ENCODE measurements at places on chromosomes 11 and 22.
A peak's percentile ranks its signal among the peaks of the same experiment; 100 is the strongest.

DNA sequence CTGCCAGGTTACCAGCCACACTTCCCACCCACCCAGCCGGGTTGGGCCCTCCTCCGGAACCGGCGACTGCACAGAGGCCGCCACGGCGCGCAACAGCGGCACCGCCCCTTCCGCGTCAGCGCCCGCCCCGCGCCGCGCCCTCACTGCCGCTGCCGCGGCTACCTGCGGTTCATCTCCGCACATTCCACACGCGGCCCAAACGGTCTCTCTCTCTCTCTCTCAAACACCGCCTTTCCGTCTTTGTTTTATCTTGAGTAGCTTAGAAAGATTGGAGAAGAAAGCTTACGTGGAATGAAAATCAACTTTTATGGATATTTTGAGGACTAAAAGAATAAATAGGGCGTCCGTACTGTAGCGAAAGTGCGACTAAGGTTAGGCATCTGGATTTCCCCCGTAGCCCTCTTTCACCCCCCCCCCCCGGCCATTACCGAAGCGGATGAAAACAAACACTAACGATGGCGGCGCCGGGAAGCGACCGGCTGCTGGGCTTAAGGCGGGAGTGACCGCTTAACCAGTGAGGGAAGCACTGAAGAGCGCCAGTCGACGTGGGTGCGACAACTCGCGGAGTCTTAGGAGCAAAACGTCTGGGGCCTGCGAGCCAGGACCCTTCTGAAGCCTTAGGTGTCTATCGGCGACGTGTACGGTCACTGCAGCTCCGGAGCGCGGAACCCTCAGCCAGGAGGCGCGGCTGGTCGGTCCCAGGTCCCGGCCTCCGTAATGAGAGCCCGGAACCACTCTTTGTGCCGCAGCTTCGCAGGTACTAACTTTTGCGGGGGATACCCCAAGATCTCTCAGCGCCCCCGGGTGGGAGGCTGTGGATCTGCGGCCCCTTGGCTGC, at the start of the genes ATG13 and HARBI1:
ATG13 (plus strand) TSS at position 420 of the 838 bp plus-strand sequence. CDS start 26,739 bp downstream, outside the sequence.
HARBI1 (minus strand) TSS at position 94 of the 838 bp plus-strand sequence. CDS start 990 bp downstream, outside the sequence.
- peak; percentile 92 for DNase-seq

DNA sequence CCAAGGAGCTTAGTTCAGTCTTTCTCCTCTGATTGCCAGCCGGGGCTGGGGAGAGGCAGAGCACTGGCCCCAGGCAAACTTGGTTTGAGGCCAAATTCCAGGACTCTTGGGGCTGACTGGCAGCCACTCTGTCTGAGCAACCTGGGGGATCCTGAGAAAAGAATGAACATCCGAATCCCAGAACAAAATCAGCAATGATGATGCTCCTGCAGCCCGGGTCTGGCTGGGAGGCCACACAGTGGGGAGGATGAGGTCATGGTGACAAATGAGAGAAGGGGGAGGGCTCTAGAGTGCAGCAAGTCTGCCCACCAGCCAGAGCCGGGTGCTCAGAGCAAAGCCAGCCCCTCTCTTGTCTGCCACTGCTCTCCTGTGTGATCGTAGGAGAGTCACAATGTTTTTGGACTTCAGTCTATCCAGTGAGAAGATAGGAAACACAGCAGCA, 71.8 kb upstream of the PAX6 start:
- DNase-seq = no peak

DNA sequence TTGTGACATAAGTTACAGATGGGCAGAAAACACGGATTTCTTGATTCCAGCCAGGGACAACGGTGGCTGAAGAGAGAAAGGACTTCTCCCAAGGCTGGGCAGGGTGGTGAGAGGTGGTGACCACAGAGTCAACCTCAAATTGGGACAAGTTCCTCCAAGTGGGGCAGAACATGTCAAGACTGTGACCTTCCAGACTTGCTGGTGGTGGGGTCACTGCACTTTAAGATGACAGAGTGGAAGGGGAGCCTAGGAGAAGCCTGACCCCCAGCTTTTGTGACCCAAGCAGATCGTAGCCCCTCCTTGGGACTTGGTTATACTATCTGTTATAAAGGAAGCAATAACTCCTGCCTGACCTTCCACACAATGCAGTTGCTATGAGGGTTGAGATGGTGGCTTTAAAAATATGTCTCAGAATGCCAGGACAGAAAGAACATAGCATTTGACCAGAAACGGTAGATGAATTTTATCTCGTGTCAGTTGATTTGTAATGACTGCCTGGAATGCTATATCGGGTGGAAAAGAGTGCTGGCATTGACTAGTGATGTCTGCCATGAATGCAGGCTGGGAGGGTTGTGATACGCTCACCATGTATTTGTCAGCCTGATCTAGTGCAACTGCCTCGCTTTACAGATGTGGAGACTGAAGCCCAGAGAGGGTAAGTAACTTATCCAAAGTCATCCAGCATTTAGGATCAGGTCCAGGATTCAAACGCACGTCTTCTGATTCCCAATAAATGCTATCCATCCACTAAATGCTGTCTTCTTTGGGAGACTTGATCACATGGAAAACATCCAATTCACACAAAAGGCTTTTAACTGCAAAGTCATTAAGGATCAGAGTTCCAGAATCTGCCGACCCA, 18.3 kb downstream of the TST start:
- no peak for DNase-seq

DNA sequence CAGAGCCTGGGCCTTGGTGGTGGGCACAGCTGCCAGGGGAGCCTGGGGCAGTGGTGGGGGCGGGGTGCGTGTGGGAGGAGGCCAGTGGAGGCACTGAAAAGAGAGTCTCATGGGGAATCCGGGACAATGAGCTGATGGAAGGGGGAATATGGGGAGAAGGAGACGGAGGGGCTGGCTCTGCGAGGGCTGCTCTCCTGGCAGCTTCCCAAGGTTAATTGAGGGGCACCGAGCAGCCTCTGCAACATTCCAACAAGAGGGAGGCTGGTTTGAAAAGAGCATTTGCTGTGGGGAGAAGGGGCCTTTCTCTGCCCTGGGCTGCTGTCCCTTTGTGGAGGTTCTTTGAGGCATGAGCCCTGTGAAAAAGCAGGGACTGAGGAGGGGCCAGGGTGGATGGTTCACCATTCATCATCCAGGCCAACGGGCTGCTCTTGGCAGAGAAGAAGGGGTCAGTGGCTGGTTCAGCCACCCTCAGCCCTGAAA, 9.4 kb upstream of the IGSF9B start:
- no peak for DNase-seq

- DNase-seq = no peak
Measured at GRCh38 chr11:96185220-96185768, 157.7 kb downstream of the MAML2 start.

- DNase-seq = peak; percentile 72
Measured at GRCh38 chr11:6473451-6474412, at the start of gene TRIM3. TRIM3 (minus strand) TSS chr11:6473941; CDS start chr11:6465695, 8,246 bp downstream.

DNA sequence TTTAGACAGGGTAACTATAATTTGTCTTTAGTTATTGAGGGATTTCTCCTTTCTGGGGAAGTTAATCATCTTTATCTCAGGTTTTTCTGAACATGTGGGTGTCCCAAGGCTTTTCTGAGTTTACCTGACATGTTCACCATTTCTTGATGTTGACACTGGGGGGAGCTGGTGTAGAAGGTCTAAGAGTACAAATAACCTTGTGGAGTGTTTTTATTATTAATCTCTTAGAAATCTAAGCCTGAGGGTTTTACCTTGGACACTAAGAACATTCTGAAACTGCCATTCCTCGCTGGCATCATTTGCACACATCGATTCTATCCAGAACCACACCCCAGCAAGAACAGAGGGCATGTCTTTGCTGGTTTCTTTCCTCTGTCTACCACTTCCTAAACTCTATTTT, 15.6 kb upstream of the C11orf91 start:
- DNase-seq = no peak

- no peak for DNase-seq
Measured at GRCh38 chr11:71406681-71407080, 41.5 kb downstream of the DHCR7 start.

DNA sequence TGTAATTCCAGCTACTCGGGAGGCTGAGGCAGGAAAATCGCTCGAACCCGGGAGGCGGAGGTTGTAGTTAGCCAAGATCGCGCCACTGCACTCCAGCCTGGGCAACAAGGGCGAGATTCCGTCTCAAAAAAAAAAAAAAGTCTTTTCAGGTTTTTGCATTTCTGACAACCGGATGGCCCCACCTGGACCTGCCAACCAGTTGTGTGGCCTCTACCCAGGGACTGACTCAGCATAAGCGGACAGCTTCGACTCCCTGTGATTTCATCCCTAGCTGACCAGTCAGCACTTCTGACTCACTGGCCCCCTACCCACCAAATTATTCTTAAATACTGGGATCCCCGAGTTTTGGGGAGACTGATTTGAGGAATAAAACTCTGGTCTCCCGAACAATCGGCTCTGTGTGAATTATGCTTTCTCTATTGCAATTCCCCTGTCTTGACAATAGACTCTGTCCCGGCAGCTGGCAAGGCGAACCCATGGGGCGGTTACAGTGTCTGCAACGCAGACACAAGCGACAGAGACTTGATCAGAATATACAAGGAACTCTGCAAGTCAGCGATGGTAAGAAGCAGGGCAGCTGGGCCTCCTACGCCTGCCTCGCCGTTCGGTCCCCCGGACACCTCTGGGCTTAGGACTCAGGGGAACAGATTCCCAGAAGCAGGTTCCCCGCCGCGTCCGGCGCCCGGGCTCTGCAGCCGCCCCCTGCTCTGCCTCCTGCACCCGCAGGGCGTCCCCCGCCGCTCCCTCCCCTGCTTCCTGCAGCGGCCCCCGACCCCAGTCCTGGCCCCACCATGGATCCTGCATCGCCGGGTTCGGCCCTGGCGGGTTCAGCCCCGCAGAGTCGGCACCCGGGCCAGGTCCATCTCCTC, 741 bp upstream of the TALDO1 start:
- DNase-seq = no peak

- DNase-seq = no peak
Measured at GRCh38 chr11:48180627-48181026, 36.0 kb upstream of the OR4B1 start.

DNA sequence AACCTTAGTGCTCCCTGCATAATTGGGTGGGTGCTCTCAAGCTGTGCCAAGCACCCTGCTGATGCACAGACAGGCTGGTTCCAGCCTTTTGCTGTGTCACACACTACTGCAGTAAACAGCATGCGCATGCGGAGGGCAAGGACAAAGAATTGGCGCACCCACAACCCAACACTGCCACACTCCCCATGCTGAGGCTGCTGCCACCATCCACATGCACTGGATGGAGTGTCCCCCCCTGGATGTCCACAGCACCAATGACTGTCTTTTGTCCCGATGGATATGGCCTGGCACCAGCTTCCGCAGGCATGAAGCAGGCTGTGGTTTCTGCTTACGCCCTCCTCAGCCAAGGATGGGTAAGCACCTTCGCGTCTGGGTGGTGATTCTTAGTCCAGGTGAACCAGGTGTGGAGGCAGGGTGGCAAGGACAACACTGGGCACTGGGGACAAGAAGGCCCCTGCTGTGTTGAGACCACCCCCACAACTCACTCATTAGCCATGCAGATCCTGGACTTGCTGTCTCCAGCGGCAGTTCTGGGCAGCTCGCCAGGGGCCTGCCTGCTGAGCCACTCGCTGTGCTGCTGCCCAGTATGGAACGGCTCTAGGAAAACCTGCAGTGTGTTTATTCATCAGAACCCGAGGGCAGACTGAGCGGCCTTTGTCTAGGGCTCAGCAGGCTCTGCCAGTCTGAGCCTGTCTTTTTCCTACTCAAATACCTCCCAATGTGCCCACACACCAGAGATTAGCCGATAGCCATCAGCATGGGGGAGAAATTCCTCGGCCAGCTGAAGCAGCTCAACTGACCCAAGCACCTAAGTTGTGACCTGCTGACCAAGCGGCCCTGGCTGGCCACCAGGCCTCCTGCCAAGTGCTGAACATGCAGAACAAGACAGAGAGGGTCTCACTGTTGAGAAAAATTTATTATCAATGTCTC, 8.2 kb upstream of the NAP1L4 start:
- no peak for DNase-seq

DNA sequence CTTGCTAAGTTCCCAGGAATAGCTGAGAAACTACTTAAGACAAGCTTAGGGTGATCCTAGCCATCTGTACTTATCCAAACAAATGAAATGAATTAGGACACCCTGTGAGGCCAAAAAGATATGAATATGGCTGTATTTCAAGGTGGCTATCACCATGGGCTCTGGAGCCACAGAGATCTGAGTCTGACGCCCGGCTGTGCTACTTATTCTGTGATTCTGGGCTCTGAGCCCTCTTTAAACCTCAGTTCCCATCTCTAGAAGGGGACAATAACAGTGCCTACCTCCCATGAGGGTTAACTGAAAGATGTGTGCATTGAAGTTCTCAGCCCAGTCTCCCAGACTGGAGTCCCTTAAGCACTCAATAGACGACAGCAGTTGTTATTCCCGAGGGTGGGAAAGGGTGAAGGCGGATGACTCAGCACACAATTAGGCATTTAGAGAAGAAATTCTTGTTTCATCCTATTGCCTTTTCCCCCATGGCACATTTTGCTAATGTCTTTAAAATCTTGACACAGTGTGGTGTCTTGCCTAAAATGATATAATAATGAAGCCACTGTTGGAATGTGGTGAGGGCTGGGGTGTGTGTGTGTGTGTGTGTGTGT, 132.5 kb downstream of the ADAMTS15 start:
- no peak for DNase-seq

- no peak for DNase-seq
Measured at GRCh38 chr11:15557457-15558230, 442.9 kb downstream of the INSC start.

DNA sequence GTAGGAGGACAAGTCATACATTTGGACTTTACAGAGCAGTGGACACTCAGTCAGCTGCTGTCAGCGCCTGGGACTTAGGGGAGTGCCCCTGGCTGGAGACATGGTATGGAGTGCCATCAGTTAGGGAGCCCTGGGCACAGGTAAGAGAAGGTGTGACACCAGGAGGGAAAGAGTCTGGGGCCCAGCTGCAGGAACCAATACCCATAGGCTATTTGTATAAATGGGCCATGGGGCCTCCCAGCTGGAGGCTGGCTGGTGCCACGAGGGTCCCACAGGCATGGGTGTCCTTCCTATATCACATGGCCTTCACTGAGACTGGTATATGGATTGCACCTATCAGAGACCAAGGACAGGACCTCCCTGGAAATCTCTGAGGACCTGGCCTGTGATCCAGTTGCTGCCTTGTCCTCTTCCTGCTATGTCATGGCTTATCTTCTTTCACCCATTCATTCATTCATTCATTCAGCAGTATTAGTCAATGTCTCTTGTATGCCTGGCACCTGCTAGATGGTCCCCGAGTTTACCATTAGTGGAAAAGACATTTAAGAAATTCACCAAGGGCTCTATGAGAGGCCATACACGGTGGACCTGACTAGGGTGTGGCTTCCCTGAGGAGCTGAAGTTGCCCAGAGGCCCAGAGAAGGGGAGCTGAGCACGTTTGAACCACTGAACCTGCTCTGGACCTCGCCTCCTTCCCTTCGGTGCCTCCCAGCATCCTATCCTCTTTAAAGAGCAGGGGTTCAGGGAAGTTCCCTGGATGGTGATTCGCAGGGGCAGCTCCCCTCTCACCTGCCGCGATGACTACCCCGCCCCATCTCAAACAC, 850 bp upstream of the MIF start:
- no peak for DNase-seq

DNA sequence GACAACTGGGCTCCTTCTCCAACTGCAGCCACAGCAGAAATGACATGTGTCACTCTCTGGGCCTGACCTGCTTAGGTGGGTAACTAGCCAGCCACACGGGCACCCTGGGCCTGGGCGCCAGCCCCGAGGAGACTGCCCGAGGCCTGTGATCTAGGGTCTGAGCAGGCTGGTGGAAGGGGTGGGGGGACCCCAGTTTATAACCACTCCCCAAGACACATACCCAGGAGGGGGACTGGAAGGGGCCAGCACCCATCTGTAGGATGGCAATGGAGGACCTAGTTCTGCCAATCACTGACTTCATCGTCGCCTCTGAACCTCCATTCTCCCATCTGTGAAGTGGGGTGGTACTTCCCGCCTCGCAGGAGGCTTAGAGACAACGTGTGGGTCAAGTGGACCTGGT, 16.1 kb downstream of the CD5 start:
- DNase-seq = no peak

All from activated gamma-delta T cell treated with Interleukin-2 at 50 U/mL for 16 hours (primary cell).